OCI-M1 (cell line): ENCODE measurements at places on chromosomes 11 and 22.

- DNase-seq = no peak
These were observed 316.0 kb downstream of the ETS1 start for GRCh38 chr11:128271401-128271800.

GRCh38 chr11:116563712-116564047, 209.1 kb downstream of the BUD13 start:
- DNase-seq = peak; percentile 16

DNA sequence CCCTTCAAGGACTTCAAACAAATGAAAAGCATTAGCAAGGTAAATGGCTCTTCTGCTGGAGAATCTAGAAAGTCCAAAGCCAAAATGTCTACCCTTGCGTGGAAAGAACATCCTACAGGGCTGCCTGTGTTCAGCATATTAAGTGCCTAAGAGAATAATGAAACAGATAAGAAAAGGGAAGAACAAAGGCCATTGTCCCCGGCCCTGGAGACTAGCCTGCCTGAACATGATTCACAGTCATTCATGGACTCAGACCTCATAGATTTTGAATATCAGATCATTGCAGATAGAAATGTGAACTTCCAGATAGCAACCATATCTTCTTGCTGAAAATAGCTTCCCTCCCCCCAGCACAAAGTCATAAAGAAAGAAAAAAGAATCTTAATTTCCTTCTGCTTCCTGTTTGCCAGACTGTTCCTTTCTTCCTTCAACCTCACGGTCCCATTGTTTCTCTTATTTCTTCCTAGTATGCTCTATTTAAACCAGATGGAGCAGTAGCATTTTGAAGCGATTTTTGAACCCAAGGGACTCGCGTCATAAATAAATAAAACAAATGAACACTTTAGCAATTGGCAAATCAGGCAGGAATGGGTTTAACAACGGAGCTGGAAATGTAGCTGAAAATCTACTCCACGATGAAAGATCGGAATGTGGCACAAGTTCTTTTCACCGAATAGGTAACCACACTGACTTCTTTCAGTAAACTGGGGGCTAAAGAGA, 408.2 kb upstream of the CCDC90B start:
- DNase-seq = peak; percentile 44

DNA sequence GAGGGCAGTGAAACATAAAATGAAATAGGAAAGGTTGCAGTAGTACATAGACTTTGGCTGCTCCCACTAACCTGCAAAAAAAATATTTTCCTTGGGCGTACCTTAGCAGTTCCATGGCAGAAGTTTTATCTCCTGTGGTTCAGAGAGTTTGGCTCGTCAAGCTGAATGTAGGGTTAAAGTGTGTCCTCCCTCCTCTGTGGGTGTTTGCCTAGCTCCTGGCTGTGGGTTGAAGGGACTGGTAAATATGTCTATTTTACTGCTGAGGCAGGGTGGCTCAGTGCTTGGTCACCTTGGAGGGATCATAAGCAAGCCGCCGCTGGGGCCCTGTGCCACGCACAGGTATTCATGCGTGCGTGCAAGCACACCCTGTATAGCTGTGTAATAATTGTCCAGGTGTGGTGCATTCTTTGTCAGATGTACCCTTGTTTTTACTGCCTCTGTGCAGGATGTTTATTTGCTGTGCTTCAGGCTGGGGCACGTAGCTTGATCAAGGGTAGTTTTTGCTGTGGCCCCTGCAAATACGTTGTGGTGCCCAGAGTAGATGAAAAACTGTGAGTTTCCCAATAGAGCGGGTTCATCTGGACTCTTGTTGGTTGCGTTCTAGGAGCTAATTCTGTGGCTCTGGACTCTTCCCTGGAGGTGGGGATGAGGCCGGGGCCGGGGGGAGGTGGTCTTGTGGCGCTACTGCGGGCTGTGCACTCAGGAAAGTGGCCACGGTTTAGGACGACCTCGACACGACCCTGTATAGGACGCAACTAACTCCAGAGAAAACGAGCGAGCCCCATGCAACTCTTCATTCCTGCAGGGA, 732 bp upstream of the SORL1 start:
- no peak for DNase-seq

- DNase-seq = no peak
These were observed 976.9 kb upstream of the TENM4 start for GRCh38 chr11:80417681-80418080.

GRCh38 chr11:38461751-38462150, 1863.7 kb upstream of the RAG2 start:
- no peak for DNase-seq

- no peak for DNase-seq
These were observed 67.0 kb downstream of the PPP6R3 start for GRCh38 chr11:68527585-68527984.

DNA sequence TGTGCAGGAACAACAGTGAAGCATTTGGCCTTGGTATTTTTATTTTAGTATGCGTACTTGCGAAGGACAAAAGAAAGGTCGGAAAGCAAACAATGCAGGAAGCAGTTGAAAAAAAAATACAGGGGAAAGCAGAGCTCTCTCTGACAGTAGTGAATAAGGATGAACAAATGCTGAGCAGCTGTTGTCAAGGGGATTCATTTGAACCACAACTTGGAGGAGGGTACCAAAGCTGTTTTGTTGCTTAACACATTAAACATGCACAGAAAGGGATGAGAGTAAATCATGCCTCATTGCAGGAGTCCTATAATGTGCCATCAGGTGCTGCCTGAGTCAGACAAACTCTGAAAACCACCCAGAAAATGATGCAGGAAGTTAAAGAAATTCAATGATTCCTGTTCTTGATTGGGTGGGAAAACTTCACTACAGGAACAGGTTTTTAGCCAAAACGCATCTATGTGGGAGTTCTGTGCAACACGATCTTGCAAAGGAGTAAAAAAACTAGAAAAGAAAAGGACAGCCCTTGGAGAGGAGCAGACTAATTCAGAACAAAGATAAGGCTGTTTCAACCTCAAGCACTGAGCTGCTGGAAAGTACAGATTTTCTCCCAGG, 2113.5 kb downstream of the LRRC4C start:
- no peak for DNase-seq

- no peak for DNase-seq
These were observed 18.7 kb upstream of the GNB1L start for GRCh38 chr22:19873138-19873959.

- no peak for DNase-seq
These were observed 2.2 kb upstream of the SIGIRR start for GRCh38 chr11:416757-417621.

DNA sequence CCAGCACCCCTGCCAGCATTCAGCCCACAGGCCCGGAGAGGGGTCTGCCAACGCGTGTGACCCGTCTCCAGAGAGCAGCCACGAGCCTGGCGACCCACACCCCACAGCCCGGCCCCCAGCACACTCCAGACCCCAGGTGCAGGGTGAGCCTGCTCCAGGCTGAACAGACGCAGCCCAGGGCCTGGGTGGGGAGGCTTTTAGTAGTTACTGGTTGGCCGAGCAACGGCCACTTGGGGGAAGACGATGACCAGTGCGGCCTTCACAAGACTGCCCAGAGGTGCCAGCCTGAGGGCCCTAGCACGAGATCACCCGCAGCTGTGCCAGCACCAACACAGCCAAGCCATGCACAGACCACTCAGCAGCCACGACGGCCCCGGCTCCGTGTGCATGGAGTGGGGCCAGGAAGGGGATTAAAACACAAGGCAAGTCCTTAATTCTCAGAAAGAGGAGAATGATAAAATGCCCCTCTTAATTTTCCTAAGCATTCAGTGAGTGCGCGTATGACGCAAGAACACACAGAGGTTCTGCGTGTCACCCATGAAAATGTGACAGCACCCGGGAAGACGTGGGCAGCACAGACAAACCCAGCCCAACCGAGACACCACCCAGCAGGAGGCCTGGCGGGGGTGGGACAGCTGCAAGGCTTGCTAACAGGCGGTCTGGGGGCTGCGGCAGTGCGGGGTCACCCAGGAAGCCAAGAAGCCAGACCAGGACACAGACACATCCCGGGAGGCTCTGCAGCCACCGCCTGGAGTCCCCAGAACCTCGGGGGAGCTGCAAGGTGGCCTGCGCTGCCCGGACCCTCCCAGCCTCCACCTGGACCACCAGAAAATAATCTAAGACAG, 47.6 kb downstream of the BRD1 start:
- no peak for DNase-seq

DNA sequence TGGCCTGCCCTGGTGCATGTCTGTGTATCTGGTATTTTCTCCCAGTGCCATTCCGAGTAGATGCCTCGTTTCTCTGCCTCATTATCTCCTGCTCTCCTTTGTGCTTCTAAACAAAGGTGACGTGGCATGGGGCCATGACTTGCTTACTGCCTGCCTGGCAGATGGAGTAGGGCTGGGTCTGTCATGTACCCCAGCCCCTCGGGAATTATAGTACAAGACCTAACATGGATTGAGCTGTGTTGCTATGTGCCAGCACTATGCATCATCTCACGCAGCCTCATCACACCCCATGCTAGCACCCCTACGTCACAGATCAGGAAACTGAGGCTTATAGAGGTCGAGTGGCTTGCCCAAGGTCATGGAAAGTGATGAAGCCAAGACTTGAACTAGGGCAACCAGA, 88.1 kb downstream of the GALNT18 start:
- no peak for DNase-seq

DNA sequence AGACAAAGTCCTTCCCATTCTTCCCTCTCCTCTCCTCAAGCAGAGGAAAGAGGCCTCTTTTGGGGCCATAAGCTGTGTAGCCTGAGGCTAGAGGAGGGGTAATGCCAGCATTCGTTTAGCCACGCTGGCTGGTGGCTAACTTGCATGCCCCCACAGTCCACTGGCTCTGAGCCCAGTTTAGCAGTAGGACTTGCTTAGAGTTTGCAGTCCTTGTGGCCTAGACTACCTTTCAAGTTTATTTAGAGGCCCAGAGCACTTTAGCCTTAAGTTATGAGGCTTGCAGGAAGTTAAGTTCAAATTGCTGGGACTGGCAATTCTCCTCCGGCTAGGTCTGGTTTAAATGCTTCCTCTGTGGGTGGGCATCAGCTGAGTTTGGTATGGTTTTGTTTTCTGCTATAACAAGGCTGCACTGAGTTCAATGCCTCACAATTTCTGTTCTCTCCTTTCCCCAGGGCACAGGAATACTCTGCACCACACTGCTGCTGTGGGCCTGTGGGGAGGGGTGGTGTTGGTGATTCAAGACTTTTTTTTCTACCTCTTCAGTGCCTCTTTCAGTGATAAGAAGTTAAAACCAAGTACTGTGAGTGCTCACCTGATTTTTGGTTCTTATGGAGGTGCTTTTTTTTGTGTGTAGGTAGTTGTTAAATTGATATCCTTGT, 281.0 kb upstream of the C11orf87 start:
- DNase-seq = no peak

GRCh38 chr11:59754859-59755700, at the start of gene STX3:
Gene STX3 (plus strand): TSS chr11:59755376. CDS start chr11:59755606, 230 bp downstream.
- peak; percentile 83 for DNase-seq

DNA sequence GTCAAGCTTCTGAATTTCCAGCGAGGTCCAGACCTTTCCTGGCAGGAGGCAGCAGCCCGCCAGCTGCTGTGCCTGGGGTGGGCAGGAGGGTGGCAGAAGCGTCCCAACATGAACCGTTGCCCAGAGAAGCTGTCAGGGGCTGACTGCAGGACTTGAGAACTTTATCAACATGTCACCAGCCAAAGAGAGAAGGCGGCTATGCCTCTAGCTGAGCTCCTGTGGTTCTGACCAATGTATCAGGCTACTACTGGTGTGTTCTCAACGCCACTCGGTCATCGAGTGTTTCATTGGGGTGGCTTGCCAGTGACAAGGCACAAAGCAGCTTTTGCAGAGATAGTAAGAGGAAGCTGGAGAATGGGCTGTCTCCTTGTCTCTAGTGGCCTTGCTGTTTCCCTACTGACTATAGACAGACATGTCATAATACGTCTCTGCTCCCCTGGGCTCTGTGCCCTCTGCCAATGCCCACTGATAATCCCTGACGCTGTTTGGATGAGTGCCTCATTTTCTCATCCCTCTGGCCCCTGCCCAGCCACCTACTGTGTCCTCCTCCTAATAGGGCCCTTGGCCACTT, 17.6 kb upstream of the ASCC2 start:
- peak; percentile 34 for DNase-seq

- DNase-seq = no peak
These were observed 25.5 kb upstream of the GNB1L start for GRCh38 chr22:19879992-19880785.

- DNase-seq = no peak
These were observed 45.4 kb upstream of the SLC22A12 start for GRCh38 chr11:64545619-64546018.

DNA sequence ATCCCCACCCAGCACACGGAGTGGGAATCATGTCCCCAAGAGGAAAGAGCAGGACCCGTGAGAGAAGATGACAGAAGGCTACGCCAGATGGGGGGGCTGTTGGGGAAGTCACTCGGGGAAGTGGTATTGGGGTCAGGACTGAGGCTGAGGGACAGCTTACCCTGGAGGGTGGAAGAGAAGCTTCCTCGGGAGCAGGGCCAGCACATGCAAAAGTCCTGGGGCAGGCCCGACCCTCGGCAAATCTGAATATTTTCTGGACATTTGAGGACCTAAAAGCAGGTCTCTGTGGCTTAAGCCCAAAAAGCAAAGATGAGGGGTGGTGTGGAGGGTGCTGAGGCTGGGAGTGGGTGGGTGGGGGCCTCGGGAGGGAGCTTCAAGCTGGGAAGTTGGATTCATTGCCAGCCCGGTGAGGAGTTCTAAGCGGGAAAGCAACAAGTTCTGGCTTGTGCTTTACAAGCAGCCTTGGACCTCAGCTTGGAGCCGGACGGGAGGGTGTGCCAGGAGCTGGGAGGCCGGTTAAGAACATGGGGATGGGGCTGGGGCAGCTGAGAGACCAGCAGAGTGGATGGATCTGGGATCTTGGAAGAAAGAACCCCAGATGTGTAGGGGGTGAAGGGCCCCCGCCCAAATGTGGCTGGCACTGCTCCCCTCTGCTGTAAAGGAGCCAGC, 34.9 kb downstream of the GRAMD4 start:
- no peak for DNase-seq

DNA sequence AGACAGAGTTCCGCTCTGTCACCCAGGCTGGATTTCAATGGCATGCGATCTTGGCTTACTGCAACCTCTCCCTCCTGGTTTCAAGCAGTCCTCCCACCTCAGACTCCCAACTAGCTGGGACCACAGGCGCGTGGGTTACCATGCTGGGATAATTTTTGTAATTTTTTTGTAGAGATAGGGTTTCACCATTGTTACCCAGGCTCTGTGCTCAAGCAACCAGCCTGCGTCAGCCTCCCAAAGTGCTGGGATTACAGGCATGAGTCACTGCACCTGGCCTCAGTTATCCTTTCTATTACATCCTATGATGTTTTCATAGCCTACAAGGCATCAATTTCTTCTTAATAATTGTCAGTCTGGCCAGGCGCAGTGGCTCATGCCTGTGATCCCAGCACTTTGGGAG, 36.5 kb downstream of the LRRC74B start:
- DNase-seq = no peak

DNA sequence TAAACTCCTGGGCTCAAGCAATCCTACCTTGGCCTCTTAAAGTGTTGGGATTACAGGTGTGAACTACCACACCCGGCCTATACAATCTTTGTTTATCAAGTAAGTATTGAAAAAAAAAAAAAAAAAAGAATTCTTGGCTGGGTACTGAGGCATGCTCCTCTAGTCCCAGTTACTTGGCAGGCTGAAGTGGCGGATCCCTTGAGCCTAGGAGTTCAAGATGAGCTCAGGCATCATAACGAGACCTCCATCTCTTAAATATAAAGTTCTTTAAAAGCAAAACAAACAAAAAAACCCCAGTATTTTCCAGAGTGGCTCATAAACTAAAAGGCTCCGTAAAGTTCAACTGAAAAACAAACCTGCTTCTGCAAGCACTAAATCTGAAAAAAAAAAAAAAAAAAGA, 50.3 kb upstream of the GAB2 start:
- DNase-seq = no peak

GRCh38 chr22:50051930-50052329, 6.2 kb downstream of the TTLL8 start:
- DNase-seq = no peak

- no peak for DNase-seq
These were observed 16.4 kb downstream of the SMARCB1 start for GRCh38 chr22:23803001-23803819.

GRCh38 chr11:86513746-86514373, 139.2 kb downstream of the CCDC81 start:
- peak; percentile 64 for DNase-seq
